ENCODE measurements at places on chromosomes 1 and 21.

DNA sequence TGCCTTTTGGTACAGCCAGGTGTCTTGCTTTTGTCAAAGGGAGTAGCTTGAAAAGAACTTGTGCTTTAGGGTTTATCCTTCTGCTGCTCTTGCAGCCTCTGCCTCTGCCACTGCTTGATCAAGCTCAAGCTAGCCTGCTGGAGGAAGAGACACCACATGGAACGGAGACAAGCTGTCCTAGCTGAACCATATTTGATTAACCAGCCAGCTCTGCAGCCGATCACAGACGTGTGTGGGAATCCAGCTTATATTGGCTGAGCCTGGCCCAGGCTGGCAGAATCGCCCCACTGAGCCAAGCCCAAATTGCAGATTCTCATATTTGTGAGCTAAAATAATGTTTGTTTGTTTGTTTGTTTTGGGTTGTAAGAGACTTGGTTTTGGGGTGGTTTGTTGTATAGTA, 18.7 kb upstream of the FAM78B start:
- no peak for DNase-seq

- DNase-seq, result no peak
Observed at GRCh38 chr1:206563367-206564207, 48.7 kb downstream of the EIF2D start.

DNA sequence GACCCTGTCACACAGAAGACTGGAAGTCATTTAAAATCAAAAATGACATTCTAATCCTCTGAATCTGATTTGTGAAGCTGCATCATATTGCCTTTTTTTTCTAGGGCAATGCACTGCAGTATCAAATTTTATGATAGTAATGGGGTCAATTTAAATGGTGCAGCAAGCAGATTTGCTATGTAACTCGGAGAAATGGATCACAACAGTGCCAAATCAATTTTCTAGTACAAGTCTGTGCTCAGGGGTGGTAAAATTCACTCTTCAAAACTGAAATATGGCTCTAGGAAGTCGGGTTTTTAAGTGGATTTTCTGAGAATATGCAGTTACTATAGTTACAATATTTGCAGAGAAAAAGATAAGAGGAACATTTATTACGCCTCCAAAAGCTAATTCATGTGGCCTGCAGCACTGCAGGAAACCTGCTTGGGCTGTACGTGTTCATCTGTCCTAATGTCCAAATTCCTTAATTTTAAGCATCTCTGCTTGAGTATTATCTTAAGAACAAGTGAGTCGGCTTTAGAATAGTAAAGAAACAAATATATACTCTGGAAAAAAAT, 31.5 kb downstream of the HLCS start:
- DNase-seq, result no peak

- no peak for DNase-seq
Observed at GRCh38 chr1:160004425-160004824, 27.4 kb downstream of the PIGM start.

- DNase-seq, result no peak
Observed at GRCh38 chr1:227905573-227906487, 41.9 kb downstream of the WNT9A start.

- no peak for DNase-seq
Observed at GRCh38 chr1:48701445-48701844, 75.2 kb downstream of the BEND5 start.

DNA sequence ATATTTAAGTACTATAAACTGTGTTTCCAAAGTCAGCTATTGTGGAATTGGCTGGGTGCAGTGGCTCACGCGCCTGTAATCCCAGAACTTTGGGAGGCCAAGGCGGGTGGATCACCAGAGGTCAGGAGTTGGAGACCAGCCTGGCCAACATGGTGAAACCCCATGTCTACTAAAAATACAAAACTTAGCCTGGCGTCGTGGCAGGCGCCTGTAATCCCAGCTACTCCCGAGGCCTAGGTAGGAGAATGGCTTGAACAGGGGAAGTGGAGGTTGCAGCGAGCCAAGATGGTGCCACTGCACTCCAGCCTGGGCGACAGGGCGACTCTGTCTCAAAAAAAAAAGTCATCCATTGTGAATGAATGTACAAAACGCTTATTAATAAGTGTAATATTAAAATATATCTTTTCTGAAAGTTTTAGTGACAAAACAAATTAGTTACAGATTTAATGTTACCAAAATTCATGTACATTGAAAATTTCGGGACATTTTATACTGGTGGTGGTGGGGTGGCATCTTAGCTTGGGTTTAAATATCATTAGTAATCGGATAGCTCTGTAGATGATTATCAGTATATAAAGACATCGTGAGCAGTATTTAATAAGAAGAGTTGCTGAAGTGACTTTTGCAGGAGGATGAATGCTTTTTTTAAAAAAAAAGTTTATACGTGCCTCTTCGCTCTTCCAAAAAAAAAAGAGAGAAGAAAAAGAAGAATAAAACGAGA, 503 bp upstream of the SRSF11 start:
- DNase-seq, result no peak

- no peak for DNase-seq
Observed at GRCh38 chr1:117616967-117617366, 11.1 kb downstream of the TENT5C start.

GRCh38 chr1:201223852-201224665, 33.4 kb downstream of the IGFN1 start:
- DNase-seq, result no peak

- no peak for DNase-seq
Observed at GRCh38 chr1:89557445-89557825, 32.8 kb downstream of the LRRC8B start.

GRCh38 chr1:245915406-245915805, 591.7 kb downstream of the SMYD3 start:
- no peak for DNase-seq

GRCh38 chr1:241837416-241837815, 10.6 kb upstream of the EXO1 start:
- DNase-seq, result no peak

- peak; percentile 76 for DNase-seq
Observed at GRCh38 chr1:44036409-44037139, 5.3 kb upstream of the SLC6A9 start.

GRCh38 chr21:25501996-25502665, 105.2 kb downstream of the MRPL39 start:
- DNase-seq, result peak; percentile 90

- no peak for DNase-seq
Observed at GRCh38 chr21:31397515-31397926, 53.5 kb upstream of the TIAM1 start.

DNA sequence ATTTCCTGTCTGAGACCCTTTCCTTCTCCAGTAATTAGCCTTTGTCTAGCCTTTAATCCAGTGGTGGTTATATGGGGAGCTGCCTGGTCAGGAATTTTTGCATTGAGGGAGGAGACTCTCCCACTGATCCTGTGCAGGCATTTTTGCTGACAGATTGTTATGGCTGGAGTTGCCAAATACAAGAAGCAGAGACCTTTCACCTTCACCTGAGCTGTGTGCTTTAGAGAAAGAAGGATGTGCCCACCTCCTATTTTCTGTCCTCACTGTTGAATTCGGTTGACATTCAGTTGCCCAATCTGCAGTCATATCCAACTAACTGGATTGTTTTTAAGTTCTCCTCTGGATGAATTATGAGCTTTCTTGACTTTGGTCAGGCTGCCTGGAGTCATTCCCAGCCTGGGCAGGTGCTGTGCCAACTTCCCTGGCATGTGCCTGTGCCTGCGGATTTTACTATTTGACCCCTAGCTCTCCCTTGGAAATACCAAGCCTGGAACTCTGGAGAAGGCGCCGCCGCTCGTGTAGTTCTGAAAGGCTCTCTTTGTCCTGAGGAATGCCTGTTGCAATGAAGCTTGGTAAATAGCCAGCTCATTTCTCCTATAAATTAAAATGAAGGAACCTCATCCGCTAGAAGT, 143.9 kb downstream of the NOS1AP start:
- no peak for DNase-seq

GRCh38 chr1:19096990-19097389, 113.1 kb downstream of the UBR4 start:
- DNase-seq, result no peak

DNA sequence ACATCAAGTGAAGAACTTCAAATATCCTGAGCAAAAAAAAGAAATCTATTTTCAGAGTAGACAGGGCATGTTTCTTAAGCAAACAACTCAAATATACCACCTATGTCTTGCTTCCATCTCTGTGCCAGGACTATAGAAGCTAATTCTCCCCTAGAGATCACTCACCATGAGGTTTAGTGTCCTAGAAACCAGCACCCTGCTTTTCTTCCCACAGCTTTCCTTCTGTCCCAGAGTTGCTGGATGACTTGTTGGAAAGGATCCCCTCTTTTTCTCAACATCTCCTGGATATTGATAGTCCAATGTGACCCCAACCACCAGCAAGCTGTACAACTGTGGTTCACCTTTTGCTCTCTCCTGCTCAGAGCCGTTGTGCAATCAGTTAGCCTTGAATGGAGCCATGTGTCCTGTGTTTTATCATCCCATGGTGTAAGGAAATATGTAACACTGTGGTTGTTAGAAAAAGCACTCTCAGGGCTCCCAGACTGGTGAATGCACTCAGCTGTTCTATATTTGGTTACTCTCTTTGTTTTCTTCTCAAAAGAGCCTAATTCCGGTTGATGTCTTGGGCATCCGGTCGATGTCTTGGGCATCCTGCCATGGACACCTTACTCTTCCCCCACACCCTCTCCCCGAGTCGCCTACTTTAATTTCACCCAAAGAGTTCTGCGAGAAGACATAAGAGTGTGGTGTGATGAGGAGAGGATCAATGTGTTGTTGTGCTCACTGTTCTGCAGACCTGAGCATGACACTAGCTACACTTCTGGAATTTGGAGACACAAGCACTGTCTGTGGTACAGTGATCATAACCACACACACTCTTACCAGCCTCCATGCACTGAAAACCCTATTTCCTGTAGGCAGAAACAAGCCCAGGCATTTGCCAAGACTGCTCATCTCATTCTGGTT, 1.7 kb downstream of the TNFSF4 start:
- DNase-seq, result no peak

GRCh38 chr1:234546890-234547788, 62.8 kb downstream of the IRF2BP2 start:
- no peak for DNase-seq

GRCh38 chr1:12138196-12139168, 28.3 kb upstream of the TNFRSF1B start:
- no peak for DNase-seq

DNA sequence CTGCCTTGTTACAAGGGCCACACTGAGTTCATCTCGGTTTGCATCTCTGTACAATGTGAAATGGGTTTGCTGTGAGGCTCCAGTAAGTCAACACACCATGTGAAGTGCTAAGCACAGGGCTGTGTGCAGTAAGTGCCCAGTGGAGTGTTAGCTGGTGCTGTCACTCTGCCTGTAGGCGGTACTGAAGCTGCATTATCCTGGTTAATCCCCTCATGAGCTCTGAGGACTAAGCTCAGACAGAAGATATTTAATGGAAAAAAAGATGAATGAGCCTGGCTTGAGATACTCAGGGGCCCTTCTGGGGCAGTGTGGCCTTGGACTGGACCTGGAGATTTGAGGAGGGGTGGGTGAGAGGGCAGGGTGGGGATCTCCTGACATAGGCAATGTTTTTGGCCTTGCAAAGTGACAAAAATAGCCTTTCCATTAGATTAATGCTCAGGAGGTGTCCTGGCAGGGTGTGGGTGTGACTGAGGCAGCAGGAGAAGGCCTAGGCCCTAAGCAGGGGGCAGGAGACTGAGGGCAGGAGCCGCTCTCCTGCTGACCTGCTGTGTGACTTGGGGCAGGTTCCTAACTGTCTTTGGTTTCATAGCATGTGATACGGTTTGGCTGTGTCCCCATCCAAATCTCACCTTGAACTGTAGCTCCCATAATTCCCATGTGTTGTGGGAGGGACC, 570.5 kb downstream of the PTPRU start:
- no peak for DNase-seq

GRCh38 chr1:60765204-60765603, 317.2 kb upstream of the NFIA start:
- DNase-seq, result peak; percentile 61

GRCh38 chr1:17574516-17574915, 35.0 kb downstream of the ARHGEF10L start:
- DNase-seq, result no peak

- DNase-seq, result peak; percentile 47
Observed at GRCh38 chr1:218344814-218345672, at the start of gene TGFB2. TGFB2 (plus strand) TSS chr1:218345336; CDS start chr1:218346702, 1,366 bp downstream.

DNA sequence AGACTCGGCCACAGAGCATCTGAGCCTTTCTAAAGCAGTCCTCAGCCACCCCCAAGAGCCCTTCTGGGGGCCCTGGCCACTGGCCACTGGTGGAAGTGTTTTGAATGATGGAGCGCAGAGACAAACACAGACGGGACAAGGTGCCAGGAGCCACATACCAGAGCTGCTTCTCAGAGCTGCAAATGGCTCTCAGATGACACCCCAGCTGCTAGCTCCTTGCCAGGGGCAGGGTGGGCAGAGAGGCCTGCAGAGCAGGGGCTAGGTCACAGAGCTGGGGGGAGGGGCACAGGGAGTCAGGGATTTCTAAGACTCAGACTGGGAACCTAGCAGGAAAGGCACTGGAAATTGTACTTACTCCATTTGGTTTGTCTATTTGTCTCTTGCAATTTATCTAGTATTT, 30.4 kb downstream of the KCNN3 start:
- no peak for DNase-seq

GRCh38 chr1:75730432-75730831, 5.9 kb downstream of the ACADM start:
- DNase-seq, result no peak

- DNase-seq, result no peak
Observed at GRCh38 chr21:25837533-25838265, 102.9 kb downstream of the GABPA start.

GRCh38 chr21:28256837-28257236, 735.8 kb downstream of the LTN1 start:
- no peak for DNase-seq

DNA sequence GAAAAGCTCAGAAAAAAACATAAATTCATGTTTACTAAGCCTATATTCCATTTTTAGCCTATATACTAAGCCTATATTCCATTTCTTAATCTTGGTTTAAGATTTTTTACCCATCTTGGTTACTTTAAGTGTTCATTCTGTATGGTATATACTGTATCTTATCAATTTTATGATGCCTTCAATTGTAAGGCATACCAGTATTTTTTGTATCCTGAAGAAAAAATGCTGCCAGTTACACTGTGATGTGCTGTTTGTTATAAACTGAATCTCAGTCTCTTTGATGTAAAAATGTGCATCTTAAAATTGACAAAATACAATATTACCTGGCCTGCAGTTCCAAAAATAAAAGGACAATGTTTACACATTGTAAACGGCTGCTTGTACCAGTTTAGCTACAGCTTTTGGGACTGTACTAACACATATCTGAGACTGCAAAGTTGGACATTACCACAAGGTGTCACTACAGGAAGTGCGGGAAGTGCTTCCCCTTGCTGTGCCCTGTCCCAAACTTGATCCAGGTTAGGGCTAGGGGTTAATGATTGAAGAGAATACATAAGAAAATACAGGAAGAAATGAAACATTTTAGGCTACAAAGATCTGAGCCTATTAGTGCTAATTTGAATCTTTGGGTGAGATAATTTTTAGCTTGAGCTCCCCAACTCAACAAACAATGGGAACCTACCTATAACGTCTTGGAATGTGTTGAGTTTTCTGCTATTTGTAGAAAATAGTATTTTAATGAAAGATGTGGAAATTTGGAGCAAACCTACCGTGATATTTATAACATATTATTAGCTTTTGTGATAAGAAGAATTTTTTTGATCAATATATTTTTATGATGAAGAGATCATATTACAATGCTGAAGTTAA, 108.9 kb downstream of the LBR start:
- peak; percentile 60 for DNase-seq

All from inflammatory macrophage (primary cell).